Right ventricle myocardium superior (tissue), 1 donor: ENCODE measurements at places on chromosomes 2 and 18. TPM values are rescaled to one million over a fixed set of nuclear protein-coding genes. Genes with fewer than 3 reads are reported as not detected.

DNA sequence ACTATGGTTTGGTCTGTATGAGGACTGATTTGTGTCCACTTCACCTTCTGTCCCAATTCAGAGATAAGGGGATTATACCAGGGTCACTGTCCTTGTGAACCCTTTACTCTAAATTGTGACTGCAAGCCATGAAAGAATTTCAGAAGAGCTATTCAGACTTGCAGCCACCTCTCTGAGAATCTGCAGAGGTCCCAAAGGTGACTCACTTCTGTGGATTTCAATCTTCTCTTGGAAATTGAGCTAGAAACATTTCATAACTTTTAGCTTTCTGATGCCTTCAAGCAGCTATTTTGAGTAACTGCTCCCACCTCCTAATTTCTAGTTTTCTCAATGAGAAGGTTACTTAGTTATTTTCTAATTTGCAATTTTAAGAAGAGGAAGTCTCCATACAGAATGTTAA, 1242.4 kb upstream of the ACVR2A start:
- DNase-seq = no peak

DNA sequence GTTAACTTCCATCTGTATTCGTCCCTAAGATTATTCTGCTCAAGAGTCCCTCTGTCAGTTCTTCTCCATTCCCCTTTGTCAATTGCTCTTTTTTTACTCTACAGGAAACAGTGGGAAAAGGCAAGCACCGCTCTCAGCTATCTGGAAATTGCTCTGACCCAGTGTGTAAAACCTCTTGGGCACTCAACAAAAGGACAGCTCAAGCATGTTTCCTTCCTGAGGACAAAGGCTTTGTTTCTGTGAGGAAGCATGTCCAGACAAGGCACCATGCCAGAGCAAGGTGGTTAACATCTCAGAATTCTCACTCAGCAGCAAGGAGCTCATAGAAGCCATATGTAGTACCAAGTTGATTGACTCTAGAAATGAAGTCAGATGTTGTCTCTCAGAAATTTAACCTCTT, 735.6 kb downstream of the TSN start:
- no peak for DNase-seq

The NTSR2 gene
- total RNA-seq = 0.19 TPM

- peak; percentile 30 for DNase-seq
These were observed 69.8 kb downstream of the CTIF start for GRCh38 chr18:48608581-48608980.

- no peak for DNase-seq
These were observed 9.0 kb downstream of the RBM43 start for GRCh38 chr2:151252646-151253045.

- DNase-seq = peak; percentile 29
These were observed 10.1 kb downstream of the ITM2C start for GRCh38 chr2:230874876-230875275.

The DPP4 gene
- total RNA-seq = 3.8 TPM

DNA sequence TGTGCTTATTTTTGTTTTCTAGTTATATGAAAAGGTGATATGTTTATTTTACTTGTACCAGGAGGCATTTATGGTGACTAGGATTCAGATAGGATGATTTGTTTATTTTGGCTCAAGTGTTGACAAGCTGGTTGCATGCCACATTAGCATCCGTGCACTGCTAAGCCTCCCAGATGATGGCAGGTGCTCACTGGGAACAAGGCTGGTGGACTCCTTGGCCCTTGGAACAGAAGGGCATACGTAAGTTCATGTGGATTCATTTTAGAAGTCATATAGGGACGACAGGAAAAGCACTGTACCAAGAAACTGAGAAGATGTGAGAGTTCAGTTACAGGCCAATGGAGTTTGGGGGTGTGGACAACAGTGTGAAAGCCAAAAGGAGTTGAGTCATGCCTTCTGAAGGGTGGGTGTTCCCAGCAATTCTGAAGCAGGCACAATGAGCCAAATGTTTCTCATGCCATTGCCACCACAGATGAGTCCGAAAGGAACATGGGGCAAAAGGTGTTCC, 166.2 kb downstream of the PHLPP1 start:
- DNase-seq = no peak

DNA sequence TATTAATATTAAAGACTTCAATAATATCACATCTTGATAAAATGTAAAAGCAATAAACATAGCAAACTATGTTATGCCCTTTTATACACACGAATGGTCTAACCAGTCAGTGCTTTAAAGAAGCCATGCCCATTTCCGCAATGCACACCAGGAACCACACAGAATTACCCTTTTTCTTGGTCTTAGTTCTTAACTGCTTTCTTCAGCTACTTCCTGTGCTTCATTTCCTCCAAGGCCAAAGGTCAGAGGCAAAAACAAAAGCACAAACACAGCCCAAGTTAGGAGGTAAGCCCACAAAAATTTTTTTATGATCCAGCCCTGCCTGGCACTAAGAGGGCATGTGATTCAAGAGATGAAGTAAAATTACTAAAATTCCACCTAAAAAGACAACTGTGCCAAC, 267.2 kb downstream of the FBXO15 start:
- DNase-seq = no peak

DNA sequence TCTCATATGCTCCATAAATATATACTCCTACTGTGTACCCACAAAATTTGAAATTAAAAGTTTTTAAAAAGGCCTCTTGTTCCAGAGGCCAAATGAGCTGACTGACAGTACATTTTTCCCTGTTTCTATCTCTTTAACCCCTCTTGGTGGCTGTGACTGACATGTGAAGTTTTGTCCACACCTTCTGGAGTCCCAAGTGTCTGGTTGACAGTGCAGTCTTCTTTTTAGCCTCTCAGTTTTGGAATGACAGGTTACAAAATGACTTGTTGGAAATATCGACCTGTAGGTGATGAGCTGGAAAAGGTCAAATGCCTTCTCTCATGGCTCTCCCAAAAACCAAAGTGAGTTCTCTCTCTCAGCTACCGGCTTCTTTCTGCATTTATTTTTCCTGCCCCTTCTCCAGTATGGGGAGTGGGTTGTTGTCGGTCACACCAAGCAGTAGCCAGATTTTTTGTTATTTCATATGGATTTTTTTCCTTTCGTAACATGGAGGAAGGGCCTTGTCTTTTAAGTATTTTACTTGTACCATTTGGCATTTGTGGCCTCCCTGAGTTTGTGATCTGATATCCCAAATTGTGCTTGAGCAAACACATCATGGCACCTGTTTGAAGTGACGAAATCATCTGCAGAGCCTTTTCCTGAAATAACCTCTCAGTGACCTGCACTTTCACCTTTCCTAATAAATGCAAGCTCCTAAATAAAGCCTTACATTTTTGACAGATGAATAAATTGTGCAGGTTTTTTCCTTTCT, 143.9 kb downstream of the ESCO1 start:
- DNase-seq = no peak

- DNase-seq = no peak
These were observed 593.6 kb downstream of the TMX3 start for GRCh38 chr18:68121308-68121707.

DNA sequence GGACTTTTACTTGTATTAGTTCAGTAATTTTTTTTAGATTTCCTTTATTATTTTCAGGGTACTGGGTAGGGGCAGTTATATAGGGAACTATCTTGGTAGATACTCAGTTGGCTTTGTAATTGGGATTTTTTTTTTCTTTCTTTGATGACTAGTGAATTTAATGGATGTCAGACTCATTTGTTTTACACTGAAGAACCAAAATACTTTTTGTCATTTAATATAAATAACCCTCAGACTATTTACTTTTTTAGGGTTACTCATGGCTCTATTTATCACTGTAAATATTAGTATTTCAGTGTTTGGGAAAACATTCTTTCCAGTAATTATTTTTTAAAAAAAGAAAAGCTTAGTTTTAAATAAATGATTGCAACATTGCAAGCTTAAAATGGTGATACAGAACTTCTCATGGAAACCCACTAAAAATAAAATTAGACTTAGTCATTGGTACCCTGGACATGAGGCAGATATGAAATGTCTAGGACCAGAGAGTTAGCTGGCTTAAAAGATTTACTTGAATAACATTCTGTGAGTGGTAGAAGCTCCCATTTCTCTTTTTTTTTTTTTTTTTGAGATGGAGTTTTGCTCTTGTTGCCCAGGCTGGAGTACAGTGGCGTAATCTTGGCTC, 74.4 kb upstream of the CYP20A1 start:
- no peak for DNase-seq

The GCG gene
- total RNA-seq = not detected

GRCh38 chr2:230416061-230416721, at the start of gene SP100:
SP100 (plus strand) TSS chr2:230416201; CDS start chr2:230416297, 96 bp downstream.
- peak; percentile 85 for DNase-seq

GRCh38 chr2:238729261-238729935, 118.5 kb upstream of the TWIST2 start:
- no peak for DNase-seq

- no peak for DNase-seq
These were observed 109.7 kb upstream of the SP3 start for GRCh38 chr2:174074831-174075230.

DNA sequence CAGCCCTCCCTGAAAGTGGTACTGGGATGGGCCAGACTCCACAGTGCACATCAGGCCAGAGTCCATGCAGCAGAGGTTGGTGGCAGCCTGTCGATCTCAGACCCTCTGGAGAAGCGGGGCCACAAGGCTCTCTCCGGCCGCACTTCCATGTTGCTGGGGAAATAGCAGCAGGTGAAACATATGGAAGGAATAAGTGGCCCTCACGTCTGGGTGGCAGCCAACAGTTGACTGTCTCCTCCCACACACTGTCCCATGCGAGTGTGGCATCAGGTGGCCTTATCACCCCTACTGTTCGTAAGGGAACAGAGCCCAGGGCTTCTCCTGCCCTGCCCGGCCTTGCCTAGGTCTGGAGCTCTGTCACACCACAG, 58.1 kb upstream of the FOSL2 start:
- DNase-seq = peak; percentile 56

- no peak for DNase-seq
These were observed 73.1 kb upstream of the NXPH2 start for GRCh38 chr2:138853296-138853695.

The HNRNPA3 gene
- total RNA-seq = 64.5 TPM
